ENCODE measurements at places on chromosomes 2 and 18.

- no peak for DNase-seq
Observed at GRCh38 chr2:185201063-185201462, 537.5 kb upstream of the FSIP2 start.

DNA sequence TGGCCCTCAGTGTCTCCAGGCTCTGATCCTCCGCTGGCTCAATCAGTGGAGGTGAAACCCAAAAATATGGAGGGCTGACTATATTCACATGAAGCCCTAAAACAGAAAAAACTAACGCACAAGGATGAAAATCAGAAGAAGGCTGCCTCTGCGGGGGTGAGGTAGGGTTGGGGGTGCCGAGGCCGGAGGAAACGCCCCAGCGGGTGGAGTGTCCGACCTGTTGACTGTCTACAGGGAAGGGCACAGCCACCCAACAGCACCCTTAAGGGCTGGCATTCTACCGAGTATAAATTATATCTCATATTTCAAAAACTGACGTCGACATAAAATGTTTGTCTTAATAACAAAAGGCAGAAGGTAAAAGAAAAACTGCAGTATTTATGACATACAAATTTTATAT is 223.5 kb downstream of the HDAC4 start:
- DNase-seq = no peak

GRCh38 chr2:208101716-208102631 is 22.4 kb downstream of the CRYGD start:
- DNase-seq = no peak

DNA sequence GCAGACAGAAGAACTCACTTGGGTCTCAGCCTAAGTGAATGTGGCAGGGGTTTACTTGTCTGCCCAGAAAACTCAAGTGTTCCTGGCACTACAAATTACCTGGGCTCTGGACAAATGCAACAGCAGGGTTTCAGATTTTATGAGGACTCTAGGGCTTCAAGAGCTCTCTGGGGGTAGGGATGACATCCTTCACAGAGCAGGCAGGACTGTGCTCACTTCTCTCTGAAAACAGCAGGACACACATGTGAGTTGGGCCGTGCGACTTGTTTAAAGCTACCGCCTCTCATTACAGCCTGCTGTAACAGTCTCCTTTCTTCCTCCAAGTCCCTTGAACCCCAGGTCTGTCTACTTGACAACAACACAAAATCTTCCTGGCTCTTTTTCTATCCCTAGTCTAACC is 212.6 kb downstream of the EN1 start:
- no peak for DNase-seq

GRCh38 chr2:192885569-192886160 is 690.9 kb upstream of the TMEFF2 start:
- no peak for DNase-seq

DNA sequence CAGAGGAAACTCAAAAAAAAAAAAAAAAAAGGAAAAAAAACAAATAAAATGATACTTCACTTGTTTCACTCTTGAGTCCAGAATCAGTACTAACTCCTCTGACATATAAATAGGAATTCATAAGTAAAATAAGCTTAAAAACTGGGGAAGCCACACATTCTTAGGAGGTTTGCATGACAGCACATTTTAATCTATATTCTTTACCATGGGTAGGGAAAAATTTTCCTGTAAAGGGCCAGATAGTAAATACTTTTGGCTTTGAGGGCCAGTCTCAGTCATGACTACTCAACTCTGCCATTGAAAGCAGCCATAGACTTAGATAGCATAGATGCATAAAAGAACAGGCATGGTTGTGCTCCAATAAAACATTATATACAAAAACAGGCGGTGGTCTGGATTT is 145.2 kb downstream of the BCL11A start:
- no peak for DNase-seq

DNA sequence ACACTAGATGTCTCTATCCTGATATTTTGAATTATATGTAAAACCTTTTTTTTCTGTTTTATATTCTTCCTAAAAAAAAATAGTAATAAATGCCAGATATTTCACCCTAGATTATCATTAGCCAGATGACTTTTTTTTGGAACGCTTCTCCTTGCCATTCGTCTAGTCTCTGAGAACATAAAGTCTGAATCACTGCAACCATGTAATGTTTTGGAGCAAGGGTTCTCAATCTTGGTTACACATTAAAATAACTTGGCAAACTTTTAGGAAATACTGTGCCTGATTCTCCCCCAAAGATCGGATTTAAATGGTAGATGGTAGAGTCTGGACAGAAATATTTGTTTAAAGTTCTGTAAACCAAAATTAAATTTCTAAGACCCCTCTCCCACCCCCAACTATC is 21.0 kb downstream of the SLC25A52 start:
- DNase-seq = no peak
